ENCODE measurements at places on chromosomes 5 and 9.

GRCh38 chr9:134059661-134060395, 8.0 kb downstream of the BRD3 start:
- DNase-seq = no peak

GRCh38 chr5:165175041-165175440, 1669.6 kb downstream of the MAT2B start:
- DNase-seq = no peak

DNA sequence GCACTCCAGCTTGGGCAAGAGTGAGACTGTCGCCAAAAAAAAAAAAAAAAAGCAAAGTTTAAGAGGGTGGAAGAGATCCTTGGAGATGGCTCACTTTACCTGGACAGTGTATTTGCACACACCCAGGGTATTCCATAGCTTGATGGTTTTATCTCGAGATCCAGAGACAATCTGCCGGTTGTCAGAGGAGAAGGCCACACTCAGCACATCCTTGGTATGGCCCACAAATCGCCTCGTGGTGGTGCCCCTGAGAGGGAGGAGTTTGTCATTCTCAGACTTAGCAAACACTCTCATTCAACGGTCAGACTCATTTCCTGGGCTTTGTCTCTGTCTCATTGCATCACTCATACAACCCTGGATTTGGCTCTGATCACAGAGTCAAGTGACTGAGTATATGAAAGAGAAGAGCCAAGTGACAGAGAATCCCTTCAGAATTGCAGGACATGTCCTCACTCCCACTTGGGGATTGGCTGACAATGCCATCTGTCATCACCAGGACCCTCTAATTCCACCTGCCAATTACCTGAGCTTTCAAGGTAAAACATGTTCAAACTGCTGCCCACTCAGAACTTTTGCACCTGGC, 2.2 kb downstream of the RACK1 start:
- DNase-seq = no peak

DNA sequence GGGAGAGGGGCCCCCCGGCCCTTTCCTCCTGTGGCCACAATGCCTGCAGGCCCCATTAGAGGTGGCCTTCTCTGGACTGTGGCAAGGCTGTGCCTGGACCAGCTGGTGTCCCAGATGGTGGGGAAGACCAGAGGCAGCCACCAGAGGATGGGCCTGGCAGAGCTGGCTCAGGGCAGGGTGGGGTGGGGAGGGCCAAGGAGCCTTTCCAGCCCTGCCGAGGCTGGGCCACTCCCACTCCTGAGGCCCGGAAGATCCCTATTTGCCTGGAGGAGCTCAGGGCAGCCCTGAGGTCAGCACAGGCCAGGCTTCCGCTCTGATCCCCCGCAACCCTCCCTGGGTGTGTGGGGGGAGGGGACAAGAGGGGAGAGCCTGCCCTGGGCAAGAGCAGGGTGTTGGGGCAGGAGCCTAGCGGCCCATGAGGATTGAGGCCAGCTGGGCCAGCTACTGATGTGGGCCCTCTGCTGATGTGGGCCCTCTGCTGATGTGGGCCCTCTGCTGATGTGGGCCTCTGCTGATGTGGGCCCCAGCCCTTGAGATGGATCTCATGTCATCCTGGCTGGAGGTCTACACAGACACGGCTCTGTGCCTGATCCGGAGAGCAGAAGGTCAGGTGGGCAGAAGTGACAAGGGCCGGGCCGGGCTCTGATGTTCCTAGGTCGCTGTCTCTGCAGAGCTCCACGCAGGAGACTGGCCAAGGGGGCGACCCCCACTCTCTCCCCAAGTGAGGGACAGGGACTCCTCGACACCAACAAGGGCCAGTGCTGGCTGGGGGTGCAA, 6.0 kb downstream of the MRPS2 start:
- DNase-seq = no peak

- DNase-seq = no peak
These were observed 107.5 kb downstream of the GALNT10 start for GRCh38 chr5:154298065-154298464.

GRCh38 chr9:112731971-112732370, 14.1 kb upstream of the INIP start:
- DNase-seq = no peak

DNA sequence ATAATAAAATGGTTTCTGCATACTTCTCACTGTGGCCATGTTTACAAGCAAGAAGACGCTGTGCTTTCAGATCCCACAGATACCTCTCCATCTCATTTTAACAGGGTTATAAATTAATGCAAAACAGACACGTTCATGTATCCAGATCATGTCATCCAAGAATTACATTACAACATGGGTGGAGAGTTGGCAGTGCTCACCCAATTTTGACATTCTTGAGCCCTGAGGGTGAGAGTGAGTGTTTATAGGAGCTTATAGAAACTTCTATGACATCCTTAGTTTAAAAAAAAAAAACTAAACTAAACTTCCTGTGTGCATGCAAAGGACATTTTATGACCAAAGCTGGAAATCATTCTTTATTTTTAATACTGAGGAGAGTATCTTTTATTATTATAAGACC, 9.1 kb downstream of the PRKACG start:
- no peak for DNase-seq

GRCh38 chr5:115418788-115419187, 122.3 kb upstream of the CCDC112 start:
- no peak for DNase-seq

DNA sequence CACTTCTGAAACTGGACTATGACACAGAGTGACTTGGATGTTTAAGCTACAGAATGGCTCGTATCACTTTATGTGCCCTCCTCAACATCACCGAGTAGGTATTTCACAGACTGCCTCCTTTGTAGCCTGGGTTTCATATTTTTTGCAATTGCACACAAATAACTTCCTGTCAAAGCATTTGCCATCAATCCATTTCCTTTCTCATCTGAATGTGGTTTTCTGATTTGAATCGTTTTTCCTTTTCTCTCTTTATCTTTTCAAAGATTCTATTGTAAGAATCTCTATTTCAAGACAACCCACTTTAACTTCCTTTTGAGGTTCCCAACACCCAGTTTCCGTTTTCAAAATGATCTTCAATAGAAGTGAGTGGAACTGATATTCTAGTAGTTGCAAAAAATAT, 563.8 kb upstream of the ARRDC3 start:
- no peak for DNase-seq

DNA sequence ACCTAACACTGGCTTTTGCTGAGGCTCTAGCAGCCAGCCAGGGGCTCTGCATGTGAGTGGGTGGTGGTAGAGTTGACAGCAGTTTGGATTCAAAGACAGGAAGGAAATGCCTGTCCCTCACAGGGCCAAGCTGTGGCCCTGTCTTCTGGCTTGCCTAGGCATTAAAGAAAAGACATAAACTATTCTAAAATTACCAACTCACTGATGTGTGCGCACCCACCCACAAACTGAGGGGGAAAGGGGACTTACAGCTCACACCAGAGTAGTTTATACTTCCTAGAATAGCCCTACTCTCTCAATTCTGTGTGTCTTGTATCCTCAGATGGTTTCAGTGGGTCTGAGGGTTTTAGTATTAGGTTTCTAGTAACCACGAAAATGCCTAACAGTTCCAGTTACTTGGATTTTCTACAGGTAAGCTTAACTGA, 18.3 kb upstream of the IL13 start:
- no peak for DNase-seq

- DNase-seq = no peak
These were observed 2.3 kb downstream of the UHRF2 start for GRCh38 chr9:6415266-6415665.

GRCh38 chr9:128108269-128109049, 19.1 kb downstream of the PTGES2 start:
- DNase-seq = no peak

- DNase-seq = no peak
These were observed 231.2 kb upstream of the IRX1 start for GRCh38 chr5:3364433-3364832.

DNA sequence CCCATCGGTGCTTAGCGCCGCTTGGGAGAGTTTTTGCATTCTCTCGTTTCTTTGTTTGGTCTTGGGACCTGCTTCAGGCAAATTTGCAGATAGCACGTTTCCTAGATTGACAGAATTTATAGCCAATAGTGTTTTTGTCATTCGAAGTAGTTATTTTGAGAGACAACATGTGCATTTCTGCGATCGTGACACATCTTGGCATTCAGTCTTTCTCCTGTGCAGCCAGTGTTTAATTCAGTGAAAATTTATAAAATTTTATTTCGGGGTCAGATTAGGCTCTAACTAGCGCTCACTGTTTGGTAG, 830 bp downstream of the PRRC1 start:
- DNase-seq = no peak

GRCh38 chr9:1171546-1171945, 121.4 kb downstream of the DMRT2 start:
- no peak for DNase-seq
